ENCODE measurements at places on chromosomes 11 and 22.

GRCh38 chr22:33105501-33105911, 47.3 kb upstream of the SYN3 start:
- no peak for DNase-seq

DNA sequence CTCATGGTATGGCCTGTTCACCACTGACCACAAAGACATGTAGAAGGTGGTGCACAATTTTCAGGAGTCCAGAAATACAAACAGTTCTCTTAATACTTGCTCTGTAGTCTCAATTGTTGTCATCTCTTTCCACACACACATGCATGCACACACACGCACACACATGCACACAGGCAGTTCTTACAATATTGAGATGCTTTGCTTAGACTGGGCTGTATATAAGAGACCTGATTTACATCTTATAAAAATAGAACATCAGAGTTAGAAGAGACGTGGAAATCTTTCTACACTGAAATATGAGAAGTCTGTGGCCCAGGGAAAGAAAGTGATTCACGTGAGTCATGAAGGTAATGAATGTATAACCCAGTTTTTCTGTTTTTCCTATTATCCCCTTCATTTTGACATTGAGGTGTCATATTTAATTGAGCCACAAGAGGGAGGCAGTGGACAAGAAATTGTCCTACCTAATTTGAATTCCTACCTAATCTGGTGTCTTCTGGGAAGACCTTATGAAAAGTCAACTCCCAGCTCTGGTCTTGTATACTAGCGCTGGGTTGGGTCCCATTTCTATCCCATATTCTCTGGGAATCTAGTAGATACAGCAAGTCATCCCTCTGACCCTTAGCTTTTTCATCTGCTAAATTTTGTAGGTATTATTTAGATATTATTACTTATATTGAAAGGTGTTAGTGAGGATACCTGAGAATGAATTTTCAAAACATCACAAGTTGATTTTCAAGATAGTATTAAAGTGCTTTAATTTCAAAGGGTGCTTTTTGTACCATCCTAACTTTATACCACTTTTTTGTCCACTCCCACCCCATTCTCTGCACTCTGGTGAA, 14.9 kb upstream of the MS4A4A start:
- DNase-seq, result no peak

DNA sequence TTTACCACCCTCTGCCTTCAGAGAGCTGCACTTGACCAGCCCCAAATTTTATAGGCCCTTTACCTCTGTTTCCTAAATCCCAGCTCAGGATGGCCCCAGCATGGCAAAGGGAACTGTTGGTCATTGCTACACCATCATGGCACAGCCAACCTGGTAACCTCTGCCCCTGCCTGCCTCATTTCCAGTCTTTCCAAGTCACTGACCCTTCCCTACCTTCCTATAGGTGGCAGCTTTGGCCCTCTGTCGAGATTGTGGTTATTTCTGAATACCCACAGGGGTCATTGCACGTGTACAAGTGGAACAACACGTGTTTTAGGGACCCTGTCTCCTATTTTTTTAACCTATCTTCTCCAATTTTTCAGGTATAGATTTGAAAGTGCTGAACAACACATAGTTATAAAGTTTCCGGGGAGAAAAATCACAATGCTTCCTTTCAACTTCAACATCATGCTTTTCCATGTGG, 2.8 kb downstream of the GALNT18 start:
- no peak for DNase-seq

DNA sequence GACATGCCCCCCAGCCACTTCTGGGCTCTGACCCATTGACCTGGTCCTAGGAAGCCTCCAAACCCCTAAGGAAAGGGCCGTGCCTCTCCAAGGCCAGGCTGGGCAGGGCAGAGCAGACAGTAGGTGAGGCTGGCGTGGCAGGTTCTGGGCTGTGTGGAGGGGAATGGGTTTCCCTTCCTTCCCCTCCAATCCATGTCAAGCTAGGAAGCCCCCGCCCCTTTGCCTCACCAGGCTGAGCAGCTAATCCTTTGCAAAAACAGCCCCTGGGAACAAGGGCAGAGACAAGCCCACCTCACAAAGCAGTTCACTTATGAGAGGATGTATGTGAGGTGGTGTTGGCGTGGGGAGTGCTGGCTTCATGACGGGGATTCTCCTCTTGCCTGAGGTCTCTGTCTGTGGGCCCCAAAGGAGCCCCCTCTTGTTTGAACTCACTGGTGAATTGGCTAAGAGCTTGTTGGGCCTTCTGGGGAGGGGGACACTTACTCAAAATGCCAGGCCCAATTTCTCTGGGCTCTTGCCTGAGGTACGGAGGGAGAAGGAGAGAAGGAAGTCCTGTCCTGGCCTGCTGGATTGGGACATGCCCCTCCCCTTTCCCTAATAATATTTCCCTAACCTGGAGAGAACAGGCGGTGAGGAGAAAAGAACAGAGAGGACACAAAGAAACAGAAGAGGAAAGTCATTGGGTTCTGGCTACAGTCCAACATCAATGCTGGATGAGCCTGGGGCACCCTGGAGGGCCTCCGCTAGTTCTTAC, 1.6 kb upstream of the TRIM29 start:
- DNase-seq, result no peak

DNA sequence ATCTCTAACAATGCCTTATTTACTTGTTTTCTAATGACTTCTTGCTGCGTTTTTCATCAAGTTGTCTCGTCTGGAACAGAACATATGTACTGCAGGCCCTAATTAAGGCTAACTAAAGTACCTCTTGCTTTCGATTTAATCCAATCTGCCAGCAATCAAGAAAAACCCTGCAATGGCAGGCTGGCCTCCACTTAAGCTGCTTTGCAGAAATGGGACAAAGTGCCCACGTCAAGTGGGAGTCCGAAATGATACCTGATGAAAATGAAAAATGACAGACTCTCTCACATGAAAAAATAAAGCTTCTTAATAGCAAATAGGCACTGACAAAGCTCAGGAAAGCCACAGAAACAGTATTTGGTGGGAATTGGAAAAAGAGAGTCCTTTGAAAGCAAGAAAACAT, 1454.7 kb downstream of the FAM181B start:
- DNase-seq, result no peak

DNA sequence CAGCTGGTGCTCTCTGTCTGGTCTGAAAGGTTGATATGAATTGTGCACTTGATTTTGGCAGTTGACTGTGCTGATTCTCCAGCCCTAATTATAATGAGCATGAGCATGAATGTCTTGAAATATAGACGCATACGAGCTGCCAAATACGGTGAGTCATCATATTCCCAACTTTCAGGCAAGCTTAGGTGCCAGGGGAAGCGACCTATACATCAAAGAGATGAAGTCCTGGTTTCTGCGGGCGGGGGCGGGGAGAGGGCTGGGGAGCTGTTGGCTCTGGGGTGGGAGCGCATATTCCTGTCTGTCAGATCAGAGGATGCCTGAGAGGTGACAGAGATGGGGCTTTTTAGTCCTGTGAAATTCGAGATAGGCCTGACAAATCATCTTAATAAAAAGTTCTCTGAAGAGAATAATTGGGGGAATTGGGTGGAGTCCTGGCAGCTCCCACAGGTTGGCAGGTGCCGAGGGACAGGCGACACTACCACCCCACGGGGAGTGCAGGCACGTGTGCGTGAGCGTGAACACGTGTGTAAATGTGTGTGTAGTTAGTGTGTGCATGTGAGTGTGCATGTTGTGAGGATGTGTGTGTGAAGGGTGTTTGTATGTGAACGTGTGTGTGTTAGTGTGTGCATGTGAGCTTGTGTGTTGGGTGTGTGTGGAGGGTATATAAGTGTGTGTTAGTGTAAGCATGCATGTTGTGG, 865.3 kb downstream of the TBC1D22A start:
- no peak for DNase-seq

DNA sequence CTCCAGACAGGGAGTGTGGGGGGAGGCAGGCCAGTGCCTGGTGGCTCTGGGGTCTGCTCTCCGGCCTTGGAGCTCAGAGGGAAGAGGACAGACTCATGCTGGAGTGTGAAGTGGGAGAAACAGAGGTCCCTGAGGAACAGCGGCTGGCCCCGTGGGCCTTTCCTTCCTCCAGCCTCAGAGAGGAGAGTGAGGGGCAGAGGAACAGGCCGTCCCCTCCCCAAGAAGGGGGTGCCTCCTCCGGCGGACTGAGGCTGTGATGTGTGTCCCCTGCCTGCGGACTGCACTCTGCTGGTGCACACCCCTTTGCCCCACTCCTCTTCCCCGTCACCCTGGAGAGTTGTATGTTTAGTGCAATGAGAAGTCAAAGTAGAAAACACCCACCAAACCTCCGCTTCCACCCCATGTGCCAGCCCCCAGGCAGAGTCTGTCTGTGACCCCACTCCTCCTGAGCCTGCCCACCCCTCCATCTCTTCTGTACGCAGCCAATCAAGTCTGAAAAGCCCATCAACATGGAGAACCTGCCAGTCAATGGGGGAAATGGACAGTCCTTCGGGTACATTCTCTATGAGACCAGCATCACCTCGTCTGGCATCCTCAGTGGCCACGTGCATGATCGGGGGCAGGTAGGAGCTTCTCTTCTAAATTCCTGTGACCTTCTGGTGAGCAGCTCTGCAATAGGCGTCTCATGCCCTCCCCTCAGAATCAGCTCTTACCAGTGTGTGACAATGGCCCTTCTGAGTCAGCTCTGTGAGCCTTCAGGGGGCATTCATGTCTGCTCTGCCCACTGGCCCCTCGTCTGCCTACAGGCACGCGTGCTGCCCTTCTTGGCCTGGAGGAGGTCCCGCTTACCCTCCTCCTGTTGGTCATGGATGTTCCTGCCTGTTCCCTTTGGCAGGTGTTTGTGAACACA, 39.0 kb downstream of the GLB1L2 start:
- DNase-seq, result no peak

Data from activated T-cell treated with anti-CD3 and anti-CD28 coated beads for 24 hours (primary cell).